ENCODE measurements at places on chromosomes 7 and 10.

DNA sequence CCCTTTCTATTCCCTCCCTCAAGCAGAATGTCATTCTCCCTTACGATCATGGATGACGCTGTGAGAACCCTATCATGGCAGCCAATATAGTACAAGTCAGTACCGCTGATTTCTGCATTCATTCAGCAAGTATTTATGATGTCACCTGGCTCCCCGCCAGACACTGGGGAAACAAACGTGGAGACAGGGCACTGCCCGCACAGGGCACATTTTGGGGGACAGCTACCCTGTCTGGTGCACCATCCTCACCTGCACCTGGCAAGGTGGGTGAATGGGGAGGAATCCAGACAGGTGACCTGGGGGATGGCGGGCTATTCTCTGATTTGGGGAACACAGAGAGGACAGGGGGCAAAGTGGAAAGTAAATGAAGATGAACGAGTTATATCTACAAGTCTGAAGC is 28.4 kb downstream of the MKI67 start:
- DNase-seq, result no peak

DNA sequence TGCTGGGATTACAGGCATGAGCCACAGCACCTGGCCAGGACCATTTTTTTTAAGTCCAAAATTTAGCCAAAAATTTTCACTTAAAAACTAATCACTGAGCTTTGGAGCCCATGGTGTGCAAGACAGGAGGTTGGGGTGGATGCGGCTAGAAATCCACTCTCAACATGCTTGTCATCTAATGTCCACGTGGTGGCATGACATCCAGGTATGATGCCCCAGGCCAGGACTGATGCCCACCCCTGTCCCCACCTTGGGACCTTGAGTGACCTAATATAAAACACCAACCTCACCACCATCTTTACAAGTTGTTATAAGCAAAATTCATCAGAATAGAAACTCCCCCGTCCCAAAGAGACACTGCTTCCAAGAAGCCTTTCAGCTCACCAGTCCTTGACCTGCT is 20.4 kb upstream of the IMPDH1 start:
- DNase-seq, result no peak

- DNase-seq, result no peak
These were observed 379.1 kb downstream of the TCERG1L start for GRCh38 chr10:130932326-130933007.

- DNase-seq, result no peak
These were observed 1209.2 kb downstream of the TYW1 start for GRCh38 chr7:68205826-68206225.

DNA sequence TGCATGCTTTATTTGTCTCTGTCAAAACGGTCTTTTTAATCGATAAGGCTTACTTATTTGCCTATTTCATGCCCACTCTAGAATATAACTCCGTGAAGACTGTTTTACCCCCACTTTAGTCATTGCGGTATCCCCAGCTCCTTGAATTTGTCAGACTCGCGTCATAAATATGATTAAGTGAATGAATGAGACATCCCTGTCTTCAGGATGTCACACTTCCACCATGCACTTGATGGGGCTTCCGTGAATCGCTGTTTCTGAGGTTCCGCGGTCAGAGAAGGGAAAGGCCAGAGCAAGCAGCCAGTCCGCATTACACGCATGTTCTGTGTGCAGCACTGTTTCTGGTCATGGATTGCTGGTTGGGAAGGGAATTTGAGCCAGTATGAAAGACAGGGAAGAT is 138.8 kb downstream of the CELF2 start:
- no peak for DNase-seq

DNA sequence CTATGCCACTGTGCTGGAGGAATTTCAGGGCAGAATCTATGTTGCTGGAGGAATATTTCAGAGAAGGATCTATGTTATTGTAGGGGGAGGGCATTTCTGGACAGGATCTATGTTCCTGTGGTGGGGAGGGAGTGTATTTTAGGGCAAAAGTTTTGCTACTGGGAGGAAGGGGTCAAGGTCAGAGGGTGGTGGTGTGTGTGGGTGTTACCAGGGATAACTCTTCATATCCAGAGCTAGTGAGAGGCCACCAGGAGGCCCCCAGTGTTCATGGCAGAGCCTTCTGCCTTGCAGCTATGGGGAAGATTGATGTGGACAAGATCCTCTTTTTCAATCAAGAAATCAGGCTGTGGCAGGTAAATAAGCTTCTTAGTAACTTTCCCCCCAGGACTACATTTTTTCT is 2.0 kb upstream of the STRA8 start:
- DNase-seq, result no peak

DNA sequence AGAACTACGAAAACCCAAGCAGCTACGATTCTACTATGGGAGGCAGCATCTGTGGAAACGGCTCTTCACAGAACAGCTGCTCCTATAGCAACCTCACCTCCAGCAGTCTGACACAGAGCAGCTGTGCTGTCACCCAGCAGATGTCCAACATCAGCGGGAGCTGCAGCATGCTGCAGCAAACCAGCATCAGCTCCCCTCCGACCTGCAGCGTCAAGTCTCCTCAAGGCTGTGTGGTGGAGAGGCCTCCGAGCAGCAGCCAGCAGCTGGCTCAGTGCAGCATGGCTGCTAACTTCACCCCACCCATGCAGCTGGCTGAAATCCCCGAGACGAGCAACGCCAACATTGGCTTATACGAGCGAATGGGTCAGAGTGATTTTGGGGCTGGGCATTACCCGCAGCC is 81.6 kb upstream of the SAMD8 start:
- DNase-seq, result no peak

DNA sequence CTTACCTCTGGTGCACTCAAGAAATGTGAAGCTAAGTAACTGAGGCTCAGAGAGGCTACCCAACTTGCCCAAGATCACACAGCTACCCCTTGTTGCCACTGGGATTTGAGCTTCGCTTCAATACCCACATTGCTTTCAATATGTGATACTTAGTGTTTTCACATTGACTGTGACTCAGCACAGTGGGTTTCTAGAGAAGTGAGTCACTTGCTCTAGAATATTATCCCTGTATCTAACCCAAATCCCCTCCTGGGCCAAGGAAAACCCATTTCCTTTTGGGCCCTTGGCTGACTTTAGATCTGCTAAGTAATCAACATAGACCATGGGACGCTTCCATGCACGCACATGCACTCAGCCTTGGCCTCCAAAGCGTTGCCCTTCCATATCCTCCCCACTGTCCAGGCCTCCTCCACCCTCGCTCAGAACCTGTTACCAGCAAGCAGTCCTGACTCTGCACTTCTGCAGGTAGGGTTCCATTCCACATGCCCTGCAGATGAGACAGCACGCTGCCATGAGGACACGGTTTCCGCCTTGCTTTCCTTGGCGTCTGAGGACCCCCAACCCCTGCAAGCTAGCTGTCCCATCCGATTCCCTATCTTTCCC is 87.7 kb upstream of the CHST15 start:
- no peak for DNase-seq

GRCh38 chr10:68315582-68315981 is 16.3 kb upstream of the HNRNPH3 start:
- no peak for DNase-seq

DNA sequence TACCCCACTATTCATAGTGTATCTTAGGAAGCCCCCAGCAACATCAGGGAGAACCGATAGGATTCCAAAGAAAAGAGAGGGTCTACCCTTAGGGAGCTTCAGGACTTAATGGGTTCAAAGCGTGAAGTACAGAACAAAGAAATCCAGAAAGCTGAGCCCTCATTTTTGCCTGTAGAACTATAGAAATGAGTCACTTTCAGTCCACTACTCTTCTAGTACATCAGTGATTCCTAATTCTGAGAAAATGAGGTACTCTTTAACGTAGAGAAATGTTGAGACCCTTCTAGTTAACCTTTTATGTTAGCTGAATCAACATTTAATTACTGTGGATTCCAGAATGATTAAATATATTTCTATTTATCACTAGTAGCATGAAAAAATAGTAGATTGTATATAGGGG is 1.8 kb downstream of the TDRD1 start:
- no peak for DNase-seq

DNA sequence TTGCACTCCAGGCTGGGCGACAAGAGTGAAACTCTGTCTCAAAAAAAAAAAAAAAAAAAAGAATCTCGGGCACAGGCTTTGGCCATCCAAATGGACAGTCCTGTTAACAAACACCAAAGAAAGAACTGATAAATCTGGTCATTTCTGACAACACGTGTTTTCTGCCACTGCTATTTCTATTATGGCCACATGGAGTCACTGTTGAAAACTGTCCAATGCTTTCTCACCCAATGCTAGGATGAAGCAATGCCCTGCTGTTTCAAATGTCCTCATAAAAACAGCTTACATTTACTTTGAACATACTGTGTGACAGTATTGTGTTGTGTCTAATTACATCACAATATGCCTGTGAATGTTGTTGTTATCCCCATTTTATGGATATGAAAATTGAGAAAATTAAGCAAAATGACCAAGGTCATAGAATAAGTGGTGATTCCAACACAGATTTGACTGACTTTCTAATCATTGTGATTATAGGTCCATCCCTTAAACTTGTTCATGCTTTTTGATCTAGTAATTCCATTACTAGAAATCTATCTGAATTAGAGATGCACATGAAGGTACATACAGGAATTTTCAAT is 19.9 kb upstream of the MAP3K8 start:
- peak; percentile 84 for DNase-seq

GRCh38 chr7:141960687-141961422 is 12.7 kb downstream of the TAS2R38 start:
- DNase-seq, result peak; percentile 89

DNA sequence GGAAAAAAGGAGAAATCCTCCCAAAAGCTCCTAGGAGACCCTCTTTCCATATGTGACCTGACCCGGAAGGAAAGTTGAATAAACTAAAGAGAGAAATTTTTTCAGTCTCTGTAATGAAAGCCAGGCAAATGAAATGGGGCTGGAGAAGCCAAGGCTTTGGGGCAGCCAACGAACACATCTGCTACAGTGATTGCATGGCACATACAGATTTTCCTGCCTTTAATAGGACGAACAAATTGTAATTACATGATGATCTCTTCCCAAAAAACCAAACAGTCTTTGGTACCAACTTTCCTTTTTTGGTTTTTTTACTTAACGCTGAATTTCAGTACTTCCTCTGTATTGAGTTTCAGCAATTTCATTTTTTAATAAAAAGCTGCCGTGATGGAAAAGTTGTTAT is 23.5 kb upstream of the PTN start:
- DNase-seq, result no peak

DNA sequence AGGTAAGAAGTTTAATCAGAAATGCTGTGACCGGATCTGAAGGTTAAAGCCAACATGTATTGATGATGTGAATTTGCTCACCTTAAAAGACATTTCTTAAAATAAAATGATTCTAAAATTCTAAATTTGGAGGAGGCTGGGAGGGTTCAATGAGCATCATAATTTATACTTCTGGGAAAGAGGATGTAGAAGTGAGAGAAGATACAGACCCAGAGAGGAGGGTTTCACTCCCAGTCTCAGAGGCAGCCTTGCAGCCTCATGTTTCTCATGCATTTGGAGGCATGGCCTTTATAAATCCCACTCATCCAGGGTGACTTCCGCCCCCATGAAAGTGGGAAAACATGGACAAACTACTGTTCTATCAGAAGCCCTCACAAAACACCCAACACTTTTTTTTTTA is 305.6 kb upstream of the PITRM1 start:
- DNase-seq, result no peak

GRCh38 chr10:63711867-63712716 is 190.9 kb downstream of the REEP3 start:
- no peak for DNase-seq

GRCh38 chr7:5582532-5582935 is 158.9 kb upstream of the TNRC18 start:
- no peak for DNase-seq

- DNase-seq, result no peak
These were observed 549 bp upstream of the DDX50 start for GRCh38 chr10:68900427-68901104.

- DNase-seq, result no peak
These were observed 98.0 kb downstream of the KAT6B start for GRCh38 chr10:74924251-74924963.

DNA sequence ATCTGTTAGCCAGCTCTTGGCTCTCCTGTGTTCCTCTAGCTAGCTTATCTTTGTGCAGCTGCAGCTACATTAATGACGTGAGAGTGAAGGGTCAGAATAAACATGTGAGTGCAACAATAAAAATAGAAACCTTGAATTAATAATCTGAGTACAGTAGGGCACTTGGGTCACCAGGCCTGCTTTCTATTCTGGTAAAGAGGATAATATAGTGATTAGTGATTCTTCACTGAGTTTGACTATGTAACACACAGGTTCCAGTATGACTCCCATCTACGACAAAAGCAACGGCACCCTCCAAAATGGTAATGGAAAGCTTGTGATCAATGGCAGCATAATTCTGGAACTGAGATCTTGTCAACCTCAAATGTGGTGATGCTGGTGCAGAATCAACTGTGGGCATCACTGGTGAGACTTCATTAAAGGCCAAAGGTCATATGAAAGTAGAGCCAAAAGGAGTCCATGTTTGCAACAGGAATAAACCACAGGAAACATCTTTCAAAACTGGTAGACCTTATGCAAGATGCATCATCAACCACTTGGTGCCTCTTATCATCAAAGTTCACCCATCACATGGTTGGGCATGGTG is 77.6 kb downstream of the NRBF2 start:
- DNase-seq, result no peak

DNA sequence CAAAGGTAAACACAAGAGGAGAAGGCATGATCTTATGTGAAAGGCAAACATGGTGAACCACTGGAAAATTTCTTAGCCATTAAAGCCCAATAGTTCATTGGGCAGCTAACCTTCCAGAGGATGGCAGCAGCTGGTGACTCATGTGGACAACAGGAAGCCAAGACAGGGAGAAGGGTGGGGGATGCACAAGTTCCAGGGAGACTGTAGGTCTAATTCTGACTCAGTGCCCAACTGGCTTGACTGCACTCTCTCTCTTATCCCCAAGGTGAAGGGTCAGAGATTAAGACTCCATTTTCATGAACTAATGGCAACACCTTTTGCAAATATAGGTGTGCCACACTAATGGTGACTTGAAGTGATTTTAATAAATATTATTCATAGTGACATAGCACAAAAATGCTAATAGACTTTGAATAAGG is 47.9 kb upstream of the SLC35B4 start:
- DNase-seq, result no peak

- no peak for DNase-seq
These were observed 44.5 kb downstream of the KCNMA1 start for GRCh38 chr10:77592946-77593636.

DNA sequence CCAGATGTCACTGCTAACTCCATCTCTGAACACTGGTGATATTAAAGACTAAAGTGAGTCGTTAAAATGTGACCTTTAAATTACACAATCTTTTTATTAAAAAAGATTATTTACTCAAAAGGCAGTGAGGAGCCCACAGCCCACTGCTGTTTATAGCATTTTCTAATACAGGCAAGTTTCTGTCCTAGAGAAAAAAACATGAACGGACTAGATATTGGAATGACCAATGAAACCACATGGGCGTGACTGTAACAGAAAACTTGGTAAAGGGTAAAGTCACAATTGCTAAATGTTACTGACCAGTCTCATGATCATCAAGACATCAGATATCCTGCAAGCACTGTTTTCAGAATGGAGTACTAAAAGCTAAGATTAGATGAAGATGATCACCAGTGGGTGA is 78.7 kb downstream of the FEZF1 start:
- no peak for DNase-seq

Measured in AML-193 (cell line).